Stimulated activated CD4-positive, alpha-beta T cell treated with anti-CD3 and anti-CD28 coated beads, TNF-alpha, amount 100 ng/mL, for 48 hours (primary cell): ENCODE measurements at places on chromosomes 4 and X.

DNA sequence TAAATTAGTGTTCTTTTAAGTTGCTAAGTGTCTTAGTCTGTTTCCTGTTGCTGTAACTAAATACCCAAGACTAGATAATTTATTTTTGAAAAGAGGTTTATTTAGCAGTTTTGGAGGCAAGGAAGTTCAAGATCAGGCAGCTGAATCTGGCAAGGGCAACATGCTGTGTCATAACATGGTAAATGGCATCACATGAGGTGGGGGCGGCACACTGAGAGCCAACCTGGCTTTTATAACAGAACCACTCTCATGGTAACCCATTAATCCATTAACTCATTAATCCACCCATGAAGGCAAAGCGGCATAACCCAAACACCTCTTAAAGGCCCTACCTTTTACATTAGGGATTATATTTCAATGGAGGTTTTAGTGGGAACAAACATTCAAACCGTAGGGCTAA is 182.2 kb upstream of the GATB start:
- no peak for DNase-seq

DNA sequence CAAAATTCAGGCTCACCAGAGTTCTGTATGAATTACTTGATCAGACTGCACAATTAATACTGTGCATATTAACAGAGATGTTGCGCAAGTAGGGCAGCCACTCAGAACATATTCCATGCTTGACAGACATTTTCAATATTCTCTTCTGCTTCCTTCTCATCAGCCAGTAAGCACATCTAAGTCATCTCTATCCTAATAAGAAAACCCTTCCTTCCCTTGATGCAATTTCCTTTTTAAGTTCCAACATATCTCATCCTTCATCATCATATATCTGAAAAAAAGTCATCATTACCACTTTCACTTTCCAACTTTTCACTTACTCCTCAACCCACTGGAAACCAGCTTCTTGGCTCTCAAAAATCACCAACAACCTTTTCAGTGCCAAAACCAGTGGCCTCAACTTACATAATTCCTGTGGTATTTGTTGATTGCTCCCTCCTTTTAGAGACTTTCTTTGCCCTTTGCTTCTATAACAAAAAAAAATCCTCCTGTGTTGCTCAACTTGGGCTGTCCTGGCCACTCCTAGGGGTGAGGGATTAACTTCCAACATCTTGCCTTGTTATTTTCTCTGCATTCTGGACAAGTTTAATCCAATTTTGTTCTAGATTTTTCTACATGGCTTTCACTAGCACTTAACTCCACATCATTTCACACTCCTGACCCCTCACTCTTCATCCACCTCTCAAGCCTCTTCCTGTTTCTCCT is 14.1 kb downstream of the MBNL3 start:
- DNase-seq = no peak

GRCh38 chrX:105109936-105110335 is 110.6 kb downstream of the TEX13A start:
- no peak for DNase-seq

DNA sequence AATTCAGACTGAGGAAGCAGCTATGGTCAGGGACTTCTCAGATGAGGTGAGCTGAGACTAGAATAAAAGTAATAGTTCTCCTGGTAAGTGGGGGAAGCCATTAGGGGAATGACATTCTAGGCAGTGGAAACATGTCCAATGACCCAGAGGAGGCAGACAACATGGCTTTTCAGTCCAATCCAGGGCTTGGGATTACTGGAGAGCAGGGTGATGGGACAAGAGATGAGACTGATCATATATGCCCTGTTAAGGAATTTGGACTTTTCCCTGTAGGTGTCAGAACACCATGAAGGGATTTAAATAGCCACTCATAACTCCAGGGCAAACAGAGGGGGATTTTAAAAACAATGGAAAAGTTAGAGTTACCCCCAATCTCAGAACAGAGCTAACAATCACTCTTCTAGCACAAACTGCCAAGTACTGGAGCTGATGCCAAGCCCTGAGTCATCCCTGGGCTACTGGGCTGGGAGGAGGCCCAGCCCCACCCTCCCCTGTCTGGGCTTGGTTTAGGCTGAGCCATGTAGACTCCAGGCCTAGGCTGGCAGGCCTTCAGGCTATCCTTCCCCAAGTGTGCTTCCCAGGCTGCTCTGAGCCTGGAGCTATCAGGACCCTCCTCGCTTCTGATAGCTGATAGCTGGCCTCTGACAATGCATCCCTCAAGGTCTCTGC is 22.7 kb upstream of the MSN start:
- no peak for DNase-seq

GRCh38 chr4:140125374-140125773 is 28.6 kb downstream of the MAML3 start:
- no peak for DNase-seq

DNA sequence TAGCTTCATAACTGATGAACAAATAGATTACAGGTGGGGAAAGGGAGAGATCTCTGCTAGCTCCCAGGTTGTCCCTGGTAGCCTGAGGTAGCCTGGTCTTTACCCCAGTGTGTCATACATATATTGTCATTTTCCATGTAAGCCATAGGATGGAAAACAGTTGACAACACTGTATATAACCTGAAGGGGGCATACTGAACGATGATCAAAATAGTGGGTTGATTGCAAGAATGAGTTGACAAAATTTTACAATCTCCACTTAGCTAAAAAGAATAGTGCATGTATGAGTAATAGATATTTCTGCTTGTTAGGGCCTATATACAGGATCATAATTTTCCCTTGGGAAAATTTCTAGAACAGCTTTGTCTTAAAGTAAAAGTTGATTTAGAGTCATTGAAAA is 304.1 kb upstream of the HAND2 start:
- DNase-seq = no peak

- no peak for DNase-seq
These were observed 116.8 kb downstream of the SCD5 start for GRCh38 chr4:82681754-82682153.

DNA sequence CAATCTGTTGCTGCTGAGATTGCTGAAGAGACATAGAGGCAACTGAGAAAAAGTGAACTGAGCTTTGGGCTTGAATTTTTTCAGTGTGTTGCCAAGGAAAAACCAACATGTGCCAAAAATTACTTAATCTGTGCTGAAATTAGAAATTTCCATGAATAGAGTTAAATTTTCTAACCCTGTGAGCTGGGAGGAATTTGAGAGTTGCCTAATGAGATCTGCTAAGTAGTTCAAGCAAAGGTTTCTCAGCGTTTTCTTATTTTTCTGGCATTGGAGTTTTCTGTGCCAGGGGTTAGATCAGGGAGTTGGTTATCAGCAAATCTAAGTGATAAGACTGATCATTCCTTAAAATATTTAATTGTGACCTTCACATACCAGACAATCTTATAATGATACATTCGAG is 457.5 kb upstream of the GNPDA2 start:
- no peak for DNase-seq

DNA sequence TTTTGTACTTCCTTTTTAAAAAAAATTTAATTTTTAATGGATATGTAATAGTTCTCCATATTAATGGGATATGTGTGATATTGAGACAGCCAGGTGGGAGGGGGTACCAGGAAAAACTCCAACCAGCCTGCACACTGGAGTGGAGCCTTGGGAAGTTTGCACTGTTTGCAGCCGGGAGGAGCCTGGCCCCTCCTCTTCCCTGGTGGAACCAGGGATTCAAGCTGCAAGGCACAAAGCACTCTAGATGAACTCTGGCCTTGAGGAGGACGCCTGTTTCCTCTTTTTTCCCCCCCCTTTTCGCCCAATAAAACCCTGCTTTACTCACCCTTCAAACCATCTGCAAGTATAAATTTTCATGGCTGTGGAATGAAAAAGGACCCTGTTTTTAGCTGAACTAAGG is 48.2 kb upstream of the GC start:
- no peak for DNase-seq

DNA sequence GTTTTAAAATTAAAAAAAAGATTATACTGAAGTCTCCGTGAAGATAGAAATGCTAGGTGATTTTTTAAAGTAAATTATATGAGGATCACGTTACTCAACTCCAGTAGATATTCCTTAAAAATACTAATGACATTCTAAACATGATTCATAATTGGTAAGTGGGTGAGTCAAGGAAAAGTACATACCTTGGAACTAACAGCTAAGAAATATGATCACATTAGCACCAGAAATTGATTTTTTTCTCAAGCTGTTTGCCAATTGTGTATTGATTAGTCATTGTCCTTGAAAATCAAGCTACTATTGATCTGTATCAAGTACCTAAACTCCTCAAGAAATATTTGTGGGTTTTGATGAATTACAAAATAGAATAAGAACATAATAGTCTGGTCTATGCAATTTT is 362.6 kb upstream of the PPP1R2C start:
- DNase-seq = no peak

DNA sequence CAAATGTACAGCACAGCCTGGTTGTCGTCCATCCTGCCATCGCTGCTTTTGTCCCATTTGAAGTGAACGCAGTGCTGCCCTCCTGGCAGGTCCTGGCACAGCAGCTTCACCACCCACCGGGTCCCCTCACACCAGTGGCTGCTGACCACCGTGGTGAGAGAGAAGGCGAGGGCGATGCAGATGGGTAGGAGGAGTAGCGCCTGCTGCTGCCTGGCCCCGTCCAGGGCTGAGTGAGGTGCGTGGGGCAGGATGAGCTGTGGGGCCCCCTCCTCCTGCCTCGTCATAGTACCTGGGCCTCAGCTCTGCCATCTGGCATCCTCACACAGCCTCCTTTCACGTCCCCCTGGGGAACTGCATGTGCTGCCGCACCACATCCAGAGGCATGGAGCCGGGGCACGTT is 1.8 kb downstream of the DCAF8L2 start:
- no peak for DNase-seq

- no peak for DNase-seq
These were observed 50.8 kb downstream of the SMIM14 start for GRCh38 chr4:39587881-39588280.

DNA sequence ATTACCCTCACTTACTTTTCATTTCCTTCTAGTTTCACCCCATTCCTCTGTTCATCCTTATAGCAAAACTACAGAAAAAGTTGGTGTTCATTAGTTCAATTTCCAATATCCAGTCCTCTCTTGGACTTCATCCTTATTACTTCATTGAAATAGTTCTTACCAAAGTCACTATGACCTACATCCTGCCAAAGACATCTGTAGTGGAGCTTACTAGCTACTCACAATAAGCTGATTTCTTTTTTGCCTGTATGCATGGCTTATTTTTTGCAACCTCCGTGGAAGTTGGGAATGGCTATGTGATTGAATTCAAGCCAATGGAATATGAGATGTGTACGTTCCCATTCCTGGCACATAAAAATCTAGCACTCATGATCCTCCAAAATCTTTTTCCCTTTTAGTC is 4.6 kb upstream of the CDKL2 start:
- DNase-seq = no peak

DNA sequence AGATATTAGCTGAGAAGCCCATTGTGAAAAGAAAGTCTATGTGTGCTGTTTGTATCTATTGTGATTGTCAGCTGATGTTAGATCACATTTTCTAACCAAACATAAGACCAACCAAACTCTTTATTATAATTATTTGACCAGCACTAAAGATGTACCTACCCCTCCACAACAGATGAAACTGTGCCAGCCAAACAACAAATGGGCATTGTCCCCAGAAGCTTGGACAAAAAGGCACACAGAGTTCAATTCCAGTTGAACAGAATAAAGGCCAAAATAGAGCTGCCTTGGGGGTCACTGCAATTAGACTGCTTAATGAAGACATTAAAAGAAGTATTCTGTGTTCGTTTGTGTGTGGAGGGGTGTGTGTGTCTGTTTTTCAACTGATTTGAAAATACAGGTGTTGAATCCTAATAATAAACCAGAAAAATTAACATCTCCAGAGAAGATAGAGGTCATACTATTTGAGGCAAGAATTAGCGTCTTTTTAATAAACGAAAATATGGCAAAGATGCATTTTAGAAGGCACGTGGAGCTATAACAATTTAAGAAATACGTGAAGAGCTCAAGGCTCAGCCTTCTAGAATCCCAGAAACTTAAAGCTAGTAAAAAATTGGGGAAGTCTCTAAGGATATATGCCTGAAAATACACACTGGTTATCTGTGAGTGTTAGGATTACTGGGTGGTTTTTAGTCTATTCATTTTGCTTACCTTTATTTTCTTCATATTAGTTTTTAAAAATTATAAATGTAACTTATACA is 2.2 kb downstream of the SPP1 start:
- no peak for DNase-seq

DNA sequence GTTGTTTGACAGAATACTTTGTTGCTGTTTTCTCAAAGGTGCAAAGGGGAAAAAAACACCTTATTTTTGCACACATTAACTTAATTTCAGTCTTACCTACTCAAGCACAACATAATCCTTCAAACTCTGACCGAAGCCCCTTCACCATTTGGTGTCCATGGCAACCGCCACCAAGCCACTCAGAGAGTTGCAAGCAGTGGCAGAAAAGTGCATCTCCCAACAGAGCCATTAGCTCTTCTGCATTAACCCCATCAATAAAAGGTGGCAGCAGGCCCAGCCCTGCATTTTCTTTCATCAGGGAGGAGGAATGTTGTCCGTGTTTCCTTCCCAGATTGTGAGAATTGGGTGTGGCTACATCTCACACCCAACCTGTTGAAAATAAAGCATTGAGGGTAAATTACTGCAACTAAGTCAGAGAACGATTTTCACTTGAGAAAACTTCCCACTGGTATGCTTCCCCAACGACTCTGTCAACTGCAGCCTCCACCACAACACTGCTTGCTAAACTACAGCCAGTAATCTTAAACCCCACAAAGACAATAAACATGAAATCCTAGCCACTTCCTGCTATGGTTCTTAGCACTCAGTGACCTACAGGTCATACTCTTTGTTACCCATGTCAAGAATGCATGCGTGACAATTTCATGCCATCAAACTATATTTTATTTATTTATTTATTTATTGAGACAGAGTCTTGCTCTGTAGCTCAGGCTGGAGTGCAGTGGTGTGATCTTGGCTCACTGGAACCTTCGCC is 154.0 kb downstream of the GRIA3 start:
- no peak for DNase-seq
